ENCODE measurements at places on chromosomes 6 and 20. TPM values are rescaled to one million over a fixed set of nuclear protein-coding genes. Genes with fewer than 3 reads are reported as not detected.

GRCh38 chr6:52612336-52613054, 35.6 kb upstream of the TRAM2 start:
- no peak for DNase-seq

- DNase-seq, result no peak
Observed at GRCh38 chr20:32296412-32296811, 19.0 kb downstream of the KIF3B start.

GRCh38 chr20:51021067-51022025, 1.6 kb downstream of the KCNG1 start:
- DNase-seq, result no peak

DNA sequence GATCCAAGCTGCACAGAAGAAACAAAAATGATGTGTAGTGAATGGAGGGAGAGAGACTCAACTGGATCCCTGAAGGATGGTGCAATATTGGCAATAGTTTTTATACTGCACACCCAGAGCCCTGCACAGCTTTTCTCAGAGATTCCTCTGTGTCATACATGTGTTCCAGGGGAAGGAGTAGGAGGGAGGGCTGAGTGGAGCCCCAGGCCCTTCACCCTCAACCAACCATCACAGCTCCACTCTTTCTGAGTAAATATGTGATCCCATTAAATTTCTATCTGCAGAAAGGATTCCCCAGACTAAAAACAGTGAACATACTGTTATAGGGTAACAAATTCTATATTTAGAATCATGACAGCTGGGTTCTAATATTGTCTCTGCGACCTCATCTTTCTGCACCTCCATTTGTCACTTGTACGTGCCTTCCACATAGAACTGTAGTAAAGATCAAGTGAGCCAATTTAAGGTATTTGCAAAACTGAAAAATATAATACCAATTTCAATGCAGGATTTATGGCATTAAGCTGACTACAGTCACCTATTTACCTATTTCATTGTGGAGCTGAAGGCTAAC, 421.4 kb upstream of the NRSN1 start:
- DNase-seq, result no peak

DNA sequence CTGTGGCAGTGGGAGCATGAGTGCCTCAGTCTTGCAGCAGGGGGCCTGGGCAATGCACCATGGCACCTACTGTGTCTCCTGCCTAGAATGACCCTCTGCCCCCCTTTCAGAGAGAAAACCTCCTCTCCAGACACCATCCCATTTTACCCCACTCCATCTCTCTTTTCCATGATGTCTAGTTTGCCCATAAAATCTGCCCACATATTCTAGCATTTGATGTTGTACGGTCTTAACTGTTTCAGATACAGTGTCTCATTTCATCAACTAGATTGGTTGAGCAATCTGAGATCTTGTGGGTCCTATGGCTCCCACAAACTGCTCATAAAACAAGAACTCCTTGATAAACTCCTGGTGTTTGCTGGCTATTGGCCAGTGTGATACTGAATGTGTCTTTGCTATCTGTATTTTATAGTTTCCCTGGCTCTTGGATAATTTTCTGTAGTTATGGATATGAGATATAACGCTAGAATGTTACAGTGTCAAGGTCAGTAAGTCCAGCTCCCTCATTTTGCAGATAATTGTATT, 8.1 kb downstream of the PNPLA1 start:
- no peak for DNase-seq

- DNase-seq, result no peak
Observed at GRCh38 chr20:53786071-53786444, 192.4 kb upstream of the ZNF217 start.

- no peak for DNase-seq
Observed at GRCh38 chr20:16749573-16749972, 1.4 kb downstream of the OTOR start.

DNA sequence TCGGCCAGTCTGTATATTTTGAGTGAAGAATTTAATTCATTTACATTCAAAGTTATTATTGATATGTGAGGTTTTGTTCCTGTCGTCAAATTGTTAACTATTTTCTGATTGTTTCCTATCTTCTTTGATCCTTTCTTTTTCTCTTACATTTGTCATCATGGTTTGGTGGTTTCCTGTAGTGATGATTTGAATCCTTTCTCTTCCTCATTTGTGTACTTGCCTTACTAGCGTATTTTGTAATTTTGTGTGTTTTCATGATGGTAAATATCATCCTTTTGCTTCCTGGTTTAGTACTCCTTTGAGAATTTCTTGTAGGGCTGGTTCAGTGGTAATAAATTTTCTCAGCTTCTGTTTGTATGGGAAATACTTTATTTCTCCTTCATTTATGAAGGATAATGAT, 151.7 kb upstream of the CEP162 start:
- DNase-seq, result no peak

- DNase-seq, result no peak
Observed at GRCh38 chr6:130245267-130245666, 22.5 kb upstream of the SAMD3 start.

DNA sequence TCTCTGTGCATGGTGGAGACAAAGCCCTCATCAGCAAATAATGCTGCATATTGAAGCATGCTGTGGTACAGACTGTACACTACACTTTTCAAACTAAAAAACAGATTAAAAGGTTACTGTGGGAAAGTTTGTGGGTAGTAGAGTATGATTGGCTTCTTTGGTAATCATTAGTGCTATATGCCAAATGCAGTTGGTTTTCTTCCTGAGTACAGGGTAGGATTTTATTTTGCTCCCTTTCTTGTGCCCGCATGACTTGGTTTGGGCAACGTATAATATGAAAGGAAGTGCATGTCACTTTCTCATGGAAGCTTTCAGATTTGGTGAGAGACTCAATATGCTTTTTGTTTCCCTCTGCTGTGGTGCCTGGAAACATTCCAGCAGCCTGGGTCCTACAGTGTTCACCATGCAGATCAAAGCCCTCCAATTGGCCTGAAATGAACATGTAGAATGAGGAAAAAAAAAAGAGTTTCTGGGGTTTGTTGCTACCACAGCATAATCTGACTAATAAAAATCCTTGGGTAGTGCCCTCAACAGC, 270.7 kb upstream of the ADGRB3 start:
- no peak for DNase-seq

GGT7 gene
- polyA plus RNA-seq, result 28.6 TPM

- DNase-seq, result no peak
Observed at GRCh38 chr6:33165581-33166258, 26.5 kb downstream of the COL11A2 start.

GRCh38 chr6:160277546-160277945, 18.9 kb upstream of the SLC22A2 start:
- DNase-seq, result no peak
